NCI-H1436 treated with DMSO at 0.1 percent for 48 hours (cell line): ENCODE measurements at places on chromosomes 2 and 18.

GRCh38 chr2:98350411-98350810 is 4.2 kb downstream of the CNGA3 start:
- no peak for DNase-seq

GRCh38 chr18:49959176-49959575 is 145.8 kb upstream of the ACAA2 start:
- no peak for DNase-seq

GRCh38 chr2:88481691-88482336 is 29.3 kb upstream of the FOXI3 start:
- DNase-seq = no peak

DNA sequence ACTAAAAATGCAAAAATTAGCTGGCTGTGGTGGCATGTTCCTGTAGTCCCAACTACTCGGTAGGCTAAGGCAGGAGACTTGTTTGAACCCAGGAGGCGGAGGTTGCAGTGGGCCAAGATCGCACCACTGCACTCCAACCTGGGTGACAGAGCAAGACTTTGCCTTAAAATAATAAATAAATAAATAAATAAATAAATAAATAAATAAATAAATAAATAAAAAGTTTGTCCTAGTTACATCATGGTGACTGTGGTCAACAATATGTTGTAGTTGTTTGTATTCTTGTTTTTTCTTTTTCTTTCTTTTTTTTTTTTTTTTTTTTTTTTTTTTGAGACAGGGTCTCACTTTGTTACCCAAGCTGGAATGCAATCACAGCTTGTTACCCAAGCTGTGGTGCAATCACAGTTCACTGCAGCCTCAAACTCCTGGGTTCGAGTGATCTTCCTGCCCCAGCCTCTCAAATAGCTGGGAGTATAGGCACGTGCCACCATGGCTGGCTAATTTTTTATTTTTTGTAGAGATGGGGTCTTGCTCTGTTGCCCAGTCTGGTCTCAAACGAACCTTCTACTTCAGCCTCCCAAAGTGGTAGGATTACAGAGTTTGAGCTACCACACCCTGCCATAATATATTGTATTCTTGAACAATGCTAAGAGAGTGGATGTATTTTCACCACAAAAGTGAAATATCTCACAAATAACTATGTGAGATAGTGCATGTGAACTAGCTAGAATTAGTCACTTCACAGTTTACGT is 185.0 kb downstream of the PHLPP1 start:
- no peak for DNase-seq

GRCh38 chr2:100632037-100632436 is 69.2 kb downstream of the PDCL3 start:
- no peak for DNase-seq

GRCh38 chr2:171482877-171483276 is 39.4 kb upstream of the CYBRD1 start:
- no peak for DNase-seq

- DNase-seq = no peak
Observed at GRCh38 chr2:64704161-64704560, 50.4 kb upstream of the SERTAD2 start.

GRCh38 chr18:69935319-69936190 is 12.1 kb downstream of the CD226 start:
- no peak for DNase-seq

GRCh38 chr2:142937347-142937746 is 59.9 kb downstream of the KYNU start:
- no peak for DNase-seq

DNA sequence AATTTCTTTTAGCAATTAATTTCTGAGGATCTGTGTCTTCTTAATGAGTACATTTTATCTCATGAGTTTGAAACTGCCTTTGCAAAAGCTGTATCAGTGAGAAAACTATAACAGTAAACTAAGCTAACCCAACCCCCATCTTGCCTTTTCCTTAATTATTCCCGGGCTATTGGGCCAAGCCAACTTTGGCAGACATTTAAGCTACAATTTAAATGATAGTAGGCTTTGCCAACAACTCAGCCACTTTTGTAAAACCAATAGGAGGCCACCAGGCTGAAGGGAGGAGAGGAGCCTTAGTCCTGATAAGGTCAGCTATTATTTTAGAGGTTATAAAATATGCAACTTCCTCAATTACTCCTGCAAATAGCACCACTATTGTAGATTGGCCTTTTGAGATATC is 218.0 kb upstream of the KCNJ3 start:
- DNase-seq = no peak
